ENCODE measurements at places on chromosomes 12 and 14.

- peak; percentile 47 for DNase-seq
Observed at GRCh38 chr14:76772300-76773187, 11.3 kb downstream of the VASH1 start.

GRCh38 chr12:109767991-109768900, 54.6 kb downstream of the FAM222A start:
- peak; percentile 22 for DNase-seq

DNA sequence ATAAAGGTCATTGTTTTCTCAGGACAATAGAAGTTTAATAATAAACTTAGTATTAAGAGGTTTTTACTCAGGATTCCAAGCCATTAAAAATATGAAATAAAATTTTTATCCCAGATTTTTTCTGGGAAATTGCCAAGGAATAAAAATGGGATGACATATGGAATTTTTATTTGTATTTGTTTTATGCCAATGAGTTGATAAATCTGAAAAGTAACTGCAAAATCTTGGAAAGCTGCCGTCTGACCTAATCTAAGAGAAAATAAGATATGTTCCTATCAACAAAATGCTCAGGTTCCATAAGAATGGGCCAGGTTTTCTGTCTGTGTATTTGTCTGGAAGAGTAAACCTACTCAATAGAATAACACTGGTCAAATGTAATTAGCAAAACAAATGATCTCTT, 22.2 kb upstream of the KERA start:
- no peak for DNase-seq

DNA sequence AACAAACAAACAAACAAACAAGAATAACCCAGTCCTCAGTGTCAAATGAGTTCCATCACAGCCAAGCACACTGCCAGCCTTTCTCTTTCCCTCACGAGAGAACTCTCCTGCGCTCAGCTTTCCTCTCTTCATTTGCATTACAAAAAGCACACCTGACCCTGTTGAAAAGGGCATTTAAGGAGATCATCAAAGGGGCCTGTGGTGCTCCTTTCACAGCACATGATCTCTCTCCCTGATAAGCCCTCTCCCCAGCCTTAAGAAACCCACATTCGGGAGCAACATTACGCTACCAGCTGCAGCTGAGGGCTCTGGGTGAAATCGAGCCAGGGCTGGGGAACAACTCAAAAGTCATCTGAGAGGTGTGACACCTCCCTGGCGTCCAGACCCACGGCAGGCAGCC, 165.6 kb upstream of the TMCC3 start:
- no peak for DNase-seq

DNA sequence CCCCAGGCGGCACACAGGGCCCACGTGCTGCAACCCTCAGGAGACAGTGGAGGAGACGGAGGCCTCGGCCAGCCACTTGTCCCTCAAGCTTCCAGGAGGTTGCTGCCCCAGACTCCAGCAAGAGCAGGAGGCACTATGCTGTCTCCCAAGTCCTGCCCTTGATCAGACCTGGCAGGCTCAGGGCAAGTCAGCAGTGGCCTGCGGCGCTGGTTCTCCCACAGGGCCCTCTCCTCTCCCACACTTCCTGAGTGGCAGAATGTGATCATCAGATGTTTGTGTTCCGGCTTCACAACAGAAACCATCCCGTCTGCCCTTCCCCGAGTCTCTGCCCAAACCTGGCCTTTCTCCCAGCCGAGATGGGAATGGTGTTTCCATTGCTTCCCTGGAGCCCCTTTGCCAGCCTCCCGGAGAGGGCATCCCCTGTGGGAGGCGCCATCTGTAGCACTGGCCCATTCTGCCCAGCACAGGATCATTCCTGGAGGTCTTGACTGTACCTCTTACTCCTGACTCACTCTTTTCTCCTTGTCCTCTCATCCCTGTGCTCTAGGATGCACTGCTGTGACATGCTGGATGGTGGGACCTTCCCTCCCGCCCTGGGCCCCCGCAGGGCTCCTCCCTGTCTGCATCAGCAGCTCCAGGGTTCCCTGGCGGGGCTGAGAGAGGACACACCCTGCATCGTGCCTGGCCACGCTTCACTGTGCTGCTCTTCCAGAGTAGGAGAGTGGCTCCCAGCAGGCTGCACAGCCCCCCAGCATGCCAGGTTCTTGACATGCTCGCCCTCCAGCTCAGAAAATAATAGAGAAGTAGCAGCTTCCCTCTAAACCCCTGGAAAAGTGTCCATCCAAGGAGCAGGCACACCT, 114.7 kb upstream of the FKBP4 start:
- no peak for DNase-seq

DNA sequence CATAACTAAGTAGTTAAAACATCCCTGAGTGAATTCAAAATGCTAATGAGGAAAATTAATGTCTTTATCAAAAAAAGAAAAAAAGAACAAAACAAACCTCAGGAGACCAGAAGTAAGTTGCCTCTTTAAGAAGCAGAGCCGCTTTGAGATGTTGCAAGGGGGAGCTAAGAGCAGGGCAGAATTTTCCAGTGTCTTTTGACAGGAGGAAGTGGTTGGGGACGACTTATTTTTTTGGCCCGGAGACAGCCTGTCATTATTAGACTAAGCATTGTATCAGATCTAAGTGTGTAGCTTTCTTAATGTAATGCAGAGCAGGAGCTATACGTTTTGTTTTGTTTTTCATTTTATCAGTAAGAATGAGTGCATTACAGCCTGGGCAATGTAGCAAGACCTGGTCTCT, 206.6 kb downstream of the CACNA1C start:
- DNase-seq: no peak

Measured in midbrain (tissue), 1 donor.